ENCODE measurements at places on chromosomes 5 and 9.

DNA sequence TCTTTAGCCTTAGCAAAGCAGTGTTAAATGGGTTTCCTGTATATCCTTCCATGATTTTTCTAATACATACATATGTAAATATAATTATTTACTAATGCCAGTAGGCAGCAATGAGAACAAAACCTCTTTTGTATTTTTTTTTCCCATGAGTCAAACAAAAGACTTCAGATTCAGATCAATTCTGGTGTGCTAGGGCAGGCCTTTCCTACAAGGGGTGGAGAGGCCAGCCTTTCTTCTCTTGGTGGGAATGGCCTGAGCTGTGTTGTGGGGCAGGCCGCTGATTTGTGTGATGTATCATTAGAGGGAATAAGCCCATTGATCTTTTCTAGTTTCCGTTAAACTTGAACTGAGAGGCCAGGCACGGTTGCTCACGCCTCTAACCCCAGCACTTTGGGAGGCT, 115.5 kb upstream of the DMRT1 start:
- DNase-seq: no peak

DNA sequence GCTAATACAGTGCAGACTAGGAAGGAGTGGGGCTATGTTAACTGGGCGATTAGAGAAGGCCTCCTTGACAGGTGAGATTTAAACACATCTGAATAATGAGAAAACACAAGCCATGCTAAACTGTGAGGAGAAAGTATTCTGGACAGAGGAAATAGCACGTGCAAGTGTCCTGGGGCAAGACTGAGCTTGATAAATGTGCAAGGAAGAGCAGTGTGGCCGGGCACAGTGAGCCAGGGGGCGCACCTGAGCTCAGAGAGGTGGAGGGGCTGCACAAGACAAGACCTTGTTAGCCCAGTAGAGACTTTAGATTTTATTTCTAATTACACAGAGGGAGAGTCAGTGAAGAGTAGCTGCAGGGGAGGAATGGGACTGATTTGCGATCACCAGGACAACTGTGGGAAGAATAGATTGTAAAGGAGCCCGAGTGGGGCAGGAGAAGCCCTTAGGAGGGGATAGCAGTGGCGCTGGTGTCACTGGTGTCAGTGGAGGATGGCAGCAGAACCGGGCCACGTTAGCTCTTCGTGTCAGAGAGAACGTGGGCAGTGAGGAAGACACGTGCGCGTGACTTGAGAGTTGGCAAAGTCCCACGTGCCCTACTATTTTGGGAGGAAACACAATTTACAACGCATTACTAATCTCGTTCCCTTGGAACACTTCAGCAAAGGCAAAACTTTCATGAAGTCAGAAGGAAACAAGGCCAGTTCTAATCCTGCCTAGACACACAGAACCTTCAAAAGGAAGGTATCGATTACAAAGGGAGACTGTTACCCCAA, 17.9 kb upstream of the C5orf47 start:
- DNase-seq: no peak

DNA sequence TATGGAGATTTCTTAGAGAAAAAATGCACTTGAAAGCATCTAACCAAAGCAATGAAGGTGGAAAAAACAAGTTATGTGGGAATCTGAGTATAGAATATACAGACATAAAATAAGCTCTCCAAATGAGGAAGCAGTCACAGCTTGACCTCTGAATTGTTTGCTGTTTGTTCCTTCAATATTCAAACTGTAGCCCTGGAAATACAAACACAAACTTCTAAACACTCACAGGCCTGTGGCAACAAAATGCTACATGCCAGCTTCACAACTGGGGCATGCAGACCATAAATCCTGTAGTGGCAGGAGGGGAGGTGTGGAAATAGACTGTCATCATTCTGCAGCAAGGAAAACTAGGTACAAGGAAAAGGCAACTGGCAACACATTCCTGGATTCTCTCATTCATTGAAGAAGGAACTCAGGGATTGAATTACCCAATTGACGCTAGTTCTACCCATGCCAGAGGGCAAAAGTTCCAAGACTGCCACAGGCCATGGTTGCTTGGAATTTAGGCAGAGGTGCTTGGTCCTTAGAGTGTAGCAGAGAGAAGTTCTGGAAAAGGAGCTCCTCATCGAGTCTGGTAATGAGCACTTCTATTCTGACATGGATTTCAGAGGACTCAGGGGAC, 349.6 kb downstream of the PDE4D start:
- peak; percentile 45 for DNase-seq

DNA sequence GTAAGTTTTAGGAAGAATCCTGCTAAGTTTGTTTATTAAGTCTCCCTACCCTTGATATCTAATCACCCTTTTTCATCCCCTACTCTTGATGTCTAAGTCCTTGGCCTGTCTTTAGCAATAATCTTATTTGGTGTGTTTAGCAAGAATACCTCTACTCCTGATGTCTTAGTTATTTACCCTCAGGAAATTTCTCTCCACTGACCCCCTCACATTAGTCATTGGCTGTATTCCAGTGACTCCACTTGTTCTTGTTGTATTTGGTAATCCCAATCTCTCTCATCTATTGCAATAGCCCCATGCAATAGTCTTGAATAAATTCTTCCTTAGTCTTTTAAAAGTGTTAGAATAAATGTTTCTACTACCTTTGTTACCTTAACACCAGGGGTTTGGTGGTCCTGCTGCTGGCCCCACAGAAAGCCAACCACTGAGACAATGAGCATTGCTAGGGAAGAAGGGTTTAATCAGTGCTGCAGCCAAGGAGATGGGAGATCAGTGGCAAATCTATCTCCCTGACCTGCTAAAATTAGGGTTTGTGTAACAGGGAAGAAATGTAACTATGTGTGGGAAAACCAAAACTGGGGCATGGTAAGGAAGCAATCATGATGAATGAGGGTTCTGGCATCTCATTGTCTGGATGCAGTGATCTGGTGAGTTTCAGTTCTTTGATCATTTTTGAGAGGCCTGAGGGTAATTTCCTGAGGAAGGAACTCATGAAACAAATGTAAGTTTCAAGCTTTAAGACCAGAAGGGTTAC, 236.4 kb upstream of the DAB2 start:
- peak; percentile 58 for DNase-seq

DNA sequence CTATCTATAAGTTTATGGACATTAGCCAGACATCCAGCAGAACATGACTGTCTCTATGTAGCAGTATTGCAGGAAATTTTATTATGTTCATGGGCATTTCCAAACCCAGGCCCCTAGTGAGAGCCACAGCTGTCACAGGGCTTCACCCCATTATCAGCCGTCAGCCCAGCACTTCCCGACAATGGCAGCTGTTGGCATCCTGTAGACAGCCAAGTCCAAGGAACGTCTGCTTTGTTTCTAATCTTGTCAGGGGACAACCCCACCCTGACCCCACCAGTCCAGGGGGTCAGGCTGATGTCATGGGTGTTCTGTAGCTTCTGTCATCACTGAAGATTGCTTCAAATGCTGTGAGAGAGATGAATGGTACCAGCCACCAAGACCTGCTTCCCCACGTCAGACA, 565.3 kb upstream of the BRINP1 start:
- DNase-seq: no peak

All from amniotic epithelial cell (primary cell).